ENCODE measurements at places on chromosomes 11 and 22.

- peak; percentile 85 for DNase-seq
Measured at GRCh38 chr11:27281740-27282590, 81.0 kb downstream of the CCDC34 start.

DNA sequence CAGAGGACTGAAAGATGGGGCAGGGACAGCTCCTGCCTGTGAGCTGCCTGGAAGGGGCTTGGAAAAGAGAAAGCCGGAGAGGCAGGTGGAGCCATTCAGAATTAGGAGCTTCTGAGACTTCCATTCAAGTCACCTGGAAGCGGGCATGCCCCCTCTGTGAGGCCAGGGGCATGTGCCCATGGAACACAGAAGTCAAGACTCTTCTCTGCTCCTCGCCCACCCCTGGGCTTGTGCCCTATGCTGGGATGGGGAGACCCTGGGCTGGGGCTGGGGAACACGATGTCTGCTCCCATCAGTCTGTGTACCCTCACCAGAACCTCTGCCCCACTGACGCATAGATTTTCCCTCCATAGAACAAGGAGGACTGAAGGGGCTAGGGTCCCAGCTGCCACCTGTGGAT lies 372.0 kb downstream of the SHANK2 start:
- no peak for DNase-seq

DNA sequence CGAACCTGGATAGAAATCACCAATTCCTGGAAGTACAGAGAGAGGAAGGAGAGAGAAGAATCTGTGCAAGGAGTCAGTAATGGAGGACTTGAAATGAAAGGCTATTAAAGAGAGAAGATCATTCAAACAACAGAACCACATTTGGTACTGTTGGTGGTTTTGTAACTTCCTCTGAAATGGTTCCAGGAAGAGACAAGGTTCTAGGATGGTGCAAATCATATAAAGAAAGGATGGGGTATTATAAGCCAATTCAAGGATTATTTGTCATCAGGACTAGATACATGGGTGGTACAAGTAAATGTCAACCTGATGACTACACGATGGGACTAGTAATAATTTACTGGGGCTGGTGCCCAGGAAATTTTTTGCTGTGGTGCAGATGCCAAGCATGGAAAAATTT lies 28.9 kb upstream of the TMA7B start:
- DNase-seq, result no peak

GRCh38 chr22:37601540-37602442 lies 6.8 kb upstream of the GGA1 start:
- peak; percentile 81 for DNase-seq

DNA sequence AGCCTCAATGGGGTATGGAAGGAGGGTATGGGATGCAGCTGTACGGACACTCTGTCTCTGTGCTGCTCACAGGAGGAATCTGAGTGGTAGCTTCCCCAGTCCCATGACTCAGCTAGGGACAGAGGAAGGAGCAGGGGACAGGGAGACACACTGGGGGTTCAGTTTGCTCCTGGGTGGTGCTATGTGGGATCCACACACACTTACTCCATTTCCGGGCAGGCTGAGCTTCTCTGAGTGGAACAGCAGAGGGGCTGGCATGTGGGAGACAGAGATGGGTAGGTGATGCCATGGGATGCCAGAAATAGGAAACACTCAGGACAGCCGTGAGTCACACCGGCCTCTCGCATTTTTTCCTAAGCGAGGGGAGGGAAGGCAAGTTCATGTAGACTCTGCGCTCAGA lies 59.2 kb upstream of the KIRREL3 start:
- DNase-seq, result no peak

DNA sequence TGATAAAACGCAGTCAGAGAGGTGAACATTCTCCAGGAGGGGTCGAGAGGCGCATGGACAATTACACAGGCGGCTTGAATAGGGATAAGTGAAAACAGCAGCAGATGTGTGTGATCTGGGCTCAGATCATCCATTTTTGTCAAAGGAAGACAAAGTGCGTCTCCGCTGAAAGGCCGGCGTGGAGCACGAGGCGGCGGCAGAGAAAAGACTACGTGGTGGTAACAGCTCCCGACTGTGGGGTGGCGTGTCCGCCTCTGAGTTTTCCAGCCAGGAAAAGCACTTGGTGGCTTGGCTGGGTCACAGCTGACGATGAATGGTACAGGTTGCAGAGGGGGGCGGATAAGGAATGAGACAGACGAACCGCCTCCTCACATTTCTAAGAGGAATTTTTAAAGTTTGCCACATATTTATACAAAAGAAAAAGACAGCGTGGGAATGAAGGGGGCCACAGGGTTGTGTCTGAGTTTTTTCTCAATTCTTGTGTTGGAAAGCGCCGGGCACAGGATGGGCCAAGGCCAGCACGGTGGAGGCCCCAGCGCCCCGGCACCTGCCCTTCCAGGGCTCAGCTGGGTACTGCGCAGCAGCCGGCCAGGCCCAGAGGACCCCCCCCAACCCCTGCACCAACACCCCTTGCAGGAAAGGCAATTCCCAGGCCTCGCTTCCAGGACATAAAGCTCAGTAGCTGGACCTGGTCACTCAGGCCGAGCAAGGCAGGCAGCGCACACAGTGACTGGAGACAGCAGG lies 80.4 kb downstream of the TRMU start:
- no peak for DNase-seq

DNA sequence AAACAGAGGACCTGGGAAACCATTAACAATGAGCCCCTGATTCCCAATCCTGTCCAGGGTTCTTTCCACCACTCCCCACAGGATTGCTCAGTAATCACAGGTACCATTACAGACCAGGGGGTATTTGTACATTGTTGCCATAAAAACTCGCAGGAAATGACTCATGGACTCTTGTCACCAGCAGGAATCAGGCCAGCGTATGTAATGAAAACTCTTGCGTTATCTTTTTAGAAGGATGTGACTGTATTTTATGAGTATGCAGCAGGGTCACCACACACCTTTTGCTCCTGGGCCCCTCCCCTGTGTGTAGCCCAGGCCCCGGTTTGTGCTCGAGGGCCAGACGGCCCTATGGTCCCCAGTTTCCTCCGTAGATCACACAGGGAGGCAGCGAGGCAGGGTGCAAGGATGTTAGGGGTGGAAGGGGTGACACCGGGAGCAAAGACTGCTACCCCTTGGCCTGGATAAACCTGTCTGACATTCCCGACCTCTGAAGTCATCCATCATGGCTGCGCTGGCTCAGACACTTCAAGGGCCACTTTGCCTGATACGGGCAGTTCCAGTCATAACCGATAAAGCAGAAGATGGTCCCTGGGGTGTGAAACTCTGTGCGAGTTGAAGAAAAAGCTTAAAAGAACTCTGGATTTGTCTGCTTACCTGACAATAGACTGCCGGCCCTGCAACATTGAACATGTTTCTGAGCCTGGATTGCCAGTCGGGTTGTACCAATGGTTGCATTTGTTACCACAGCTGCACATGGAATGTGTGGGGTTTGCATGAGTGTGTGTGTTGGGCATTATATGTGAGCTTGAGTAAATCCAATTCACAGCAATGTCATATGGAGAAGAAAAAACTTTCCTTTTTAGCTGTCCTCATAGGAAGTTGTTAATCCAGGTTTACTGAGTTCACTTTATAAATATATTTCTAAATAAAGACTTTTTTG lies 56.9 kb downstream of the MICAL2 start:
- DNase-seq, result peak; percentile 90

DNA sequence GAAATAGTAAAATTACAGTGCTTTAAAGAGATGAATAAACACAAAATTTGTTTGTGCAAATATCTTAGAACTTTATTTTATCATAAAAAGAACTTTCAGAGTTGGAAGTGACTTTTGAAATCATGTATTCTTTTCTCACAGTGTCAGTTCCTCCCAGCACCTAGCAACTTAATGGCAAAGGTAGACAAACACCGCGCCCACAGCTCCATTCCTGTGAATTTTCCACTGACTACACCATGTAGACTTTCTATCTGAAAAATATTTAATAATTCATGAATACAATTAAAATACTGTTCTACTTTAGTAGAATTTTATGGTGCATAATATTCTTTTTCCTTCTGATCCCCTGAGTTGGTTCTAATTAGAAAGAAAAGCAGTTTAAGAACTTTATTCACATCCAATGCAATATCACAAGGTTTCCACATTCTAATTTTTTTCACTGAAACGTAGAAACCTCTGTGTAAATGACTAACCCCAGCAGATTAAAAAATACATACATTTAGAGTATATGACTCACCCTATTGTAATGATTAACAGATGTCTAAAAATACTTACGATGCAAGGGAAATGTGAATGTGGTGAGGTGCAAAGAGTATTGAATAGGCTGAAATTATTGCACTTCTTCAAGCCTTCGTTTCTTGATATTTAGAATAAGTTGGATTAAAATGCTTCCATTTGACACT lies 218.2 kb upstream of the CCDC179 start:
- DNase-seq, result peak; percentile 77

DNA sequence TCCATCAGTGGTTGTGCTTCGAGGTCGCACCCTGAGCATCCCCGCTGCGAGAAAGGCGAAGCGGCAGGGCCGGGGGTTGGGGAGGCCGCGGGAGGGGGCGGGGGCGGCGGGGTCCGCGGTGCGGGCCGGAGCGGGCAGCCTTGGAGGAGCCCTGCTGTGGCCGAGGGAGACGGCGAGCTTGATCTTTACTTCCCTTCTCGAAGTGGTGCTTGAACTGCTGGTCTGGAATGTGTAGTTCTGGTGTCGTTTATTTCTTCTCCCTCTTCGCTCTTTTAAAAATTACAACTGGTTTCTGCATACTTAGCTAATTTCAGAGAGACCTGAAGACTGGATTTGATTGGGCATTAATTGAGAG lies 1.1 kb downstream of the APLP2 start:
- peak; percentile 26 for DNase-seq

GRCh38 chr22:28772633-28773460 lies at the start of gene CCDC117:
TSS of gene CCDC117 (plus strand) at chr22:28772695. CDS start at chr22:28772850, 155 bp downstream.
- peak; percentile 94 for DNase-seq
